ENCODE measurements at places on chromosomes 3 and 15. TPM values are rescaled to one million over a fixed set of nuclear protein-coding genes. Genes with fewer than 3 reads are reported as not detected.

DNA sequence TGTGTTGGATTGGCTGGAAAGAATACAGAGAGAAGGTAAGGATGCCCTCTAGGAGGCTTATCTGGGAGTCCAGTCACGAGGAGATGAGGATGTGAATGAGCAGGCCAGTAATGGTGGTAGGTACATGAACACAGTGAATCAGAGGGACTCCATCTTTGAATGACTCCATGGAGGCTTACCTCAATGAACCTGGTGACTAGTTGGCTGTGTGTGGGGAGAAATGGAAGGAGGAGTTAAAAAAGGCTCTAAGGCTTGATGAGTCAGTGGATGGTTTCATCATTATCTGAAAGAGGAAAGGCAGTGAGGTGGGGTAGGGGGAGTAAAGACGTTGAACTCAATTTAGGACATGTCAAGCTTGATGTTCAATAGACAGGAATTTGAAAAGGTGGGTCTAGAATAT is 61.1 kb downstream of the KCNAB1 start:
- no peak for DNase-seq

GRCh38 chr3:114393367-114394072 is 99.7 kb downstream of the TIGIT start:
- DNase-seq, result no peak

- DNase-seq, result no peak
Observed at GRCh38 chr15:60222404-60222803, 175.4 kb downstream of the ANXA2 start.

The GHRL gene
- not detected for total RNA-seq

The SLC9C1 gene
- total RNA-seq, result not detected
